ENCODE measurements at places on chromosomes 2 and 18.

DNA sequence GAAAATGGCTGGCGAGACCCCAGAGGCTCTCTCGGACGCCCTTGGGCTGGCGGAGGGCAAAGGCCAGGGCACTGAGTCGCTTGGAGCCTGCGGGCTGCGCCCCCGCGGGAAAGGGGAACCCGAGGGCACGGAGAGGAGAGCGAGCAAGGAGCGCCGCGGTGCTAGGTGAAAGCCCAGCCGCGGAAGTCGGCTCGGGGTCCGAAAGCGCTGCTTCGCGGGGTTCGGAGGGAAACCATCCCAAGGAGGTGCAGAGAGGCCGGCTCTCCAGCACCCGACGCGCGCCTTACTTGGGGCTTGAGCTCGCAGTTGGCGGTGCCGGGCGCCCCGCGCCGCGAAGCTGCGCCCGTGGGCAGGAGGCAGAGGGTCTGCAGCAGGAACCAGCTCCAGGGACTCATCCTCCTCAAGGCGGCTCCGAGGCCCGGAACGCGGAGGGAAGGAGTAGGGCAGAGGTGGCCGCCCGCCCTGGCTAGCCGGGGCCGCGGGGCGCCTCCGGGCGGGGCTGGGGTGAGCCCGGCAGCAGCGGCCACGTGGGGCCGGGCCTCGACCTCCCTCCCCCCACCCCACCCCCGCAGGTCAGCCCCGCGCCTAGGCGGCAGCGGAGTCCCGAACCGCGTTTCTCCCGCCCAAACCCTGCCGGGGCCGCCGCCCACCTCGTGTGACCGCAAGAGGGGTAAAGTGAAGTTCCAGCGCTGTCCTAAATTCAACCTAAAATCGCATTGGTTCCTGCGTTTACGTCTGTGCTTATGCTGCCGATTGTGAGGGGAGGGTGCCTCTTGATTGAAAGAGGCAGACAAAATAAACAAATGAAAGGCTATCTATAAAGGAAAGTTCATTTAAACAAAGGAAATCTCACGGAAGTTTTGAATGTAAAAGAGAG is at the start of gene TRABD2A:
Gene TRABD2A (minus strand): TSS at position 440 of the 877 bp plus-strand sequence. CDS start 45 bp downstream, at position 395.
- H3K4me3 ChIP-seq = peak within 1 kb of the TSS; percentile 86
- H3K4me1 ChIP-seq = peaks cover 28% of the 10 kb centered on the region
- DNase-seq = peak; percentile 53
- H3K36me3 ChIP-seq = no peaks in the 10 kb centered on the region
- no peak within 1 kb of the TSS for H3K27ac ChIP-seq

- peaks cover 35% of the 10 kb centered on the region for H3K4me1 ChIP-seq
- DNase-seq = peak; percentile 39
- no peak overlapping the region for H3K27ac ChIP-seq
- H3K4me3 ChIP-seq = no peak overlapping the region
- no peaks in the 10 kb centered on the region for H3K36me3 ChIP-seq
- H3K27me3 ChIP-seq = no peaks in the 10 kb centered on the region
These were observed 9.9 kb upstream of the GPR35 start for GRCh38 chr2:240615396-240615795.

GRCh38 chr18:6798896-6799295 is 69.4 kb downstream of the ARHGAP28 start:
- H3K36me3 ChIP-seq = no peaks in the 10 kb centered on the region
- H3K27me3 ChIP-seq = no peaks in the 10 kb centered on the region
- H3K4me1 ChIP-seq = no peaks in the 10 kb centered on the region
- no peak overlapping the region for H3K4me3 ChIP-seq
- no peak overlapping the region for H3K27ac ChIP-seq
- DNase-seq = no peak

DNA sequence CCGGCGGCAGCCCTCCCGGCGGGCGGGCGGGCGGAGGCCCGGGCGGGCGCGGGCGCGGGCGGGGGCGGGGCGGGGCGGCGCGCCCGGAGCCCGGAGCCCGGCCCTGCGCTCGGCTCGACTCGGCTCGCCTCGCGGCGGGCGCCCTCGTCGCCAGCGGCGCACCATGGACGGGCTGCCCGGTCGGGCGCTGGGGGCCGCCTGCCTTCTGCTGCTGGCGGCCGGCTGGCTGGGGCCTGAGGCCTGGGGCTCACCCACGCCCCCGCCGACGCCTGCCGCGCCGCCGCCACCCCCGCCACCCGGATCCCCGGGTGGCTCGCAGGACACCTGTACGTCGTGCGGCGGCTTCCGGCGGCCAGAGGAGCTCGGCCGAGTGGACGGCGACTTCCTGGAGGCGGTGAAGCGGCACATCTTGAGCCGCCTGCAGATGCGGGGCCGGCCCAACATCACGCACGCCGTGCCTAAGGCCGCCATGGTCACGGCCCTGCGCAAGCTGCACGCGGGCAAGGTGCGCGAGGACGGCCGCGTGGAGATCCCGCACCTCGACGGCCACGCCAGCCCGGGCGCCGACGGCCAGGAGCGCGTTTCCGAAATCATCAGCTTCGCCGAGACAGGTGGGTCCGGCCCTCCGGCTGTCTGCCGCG is at the start of gene INHBB:
Gene INHBB (plus strand): TSS at position 111 of the 641 bp plus-strand sequence. CDS start 53 bp downstream, at position 164.
- peak within 1 kb of the TSS; percentile 18 for H3K4me3 ChIP-seq
- peaks cover 95% of the 10 kb centered on the region for H3K27me3 ChIP-seq
- H3K36me3 ChIP-seq = no peaks in the 10 kb centered on the region
- no peak for DNase-seq

GRCh38 chr2:168189835-168190569 is 57.4 kb downstream of the STK39 start:
- peaks cover 32% of the 10 kb centered on the region for H3K4me1 ChIP-seq
- no peaks in the 10 kb centered on the region for H3K27me3 ChIP-seq
- H3K36me3 ChIP-seq = no peaks in the 10 kb centered on the region
- H3K27ac ChIP-seq = no peak overlapping the region
- DNase-seq = no peak
- H3K4me3 ChIP-seq = no peak overlapping the region

GRCh38 chr2:85888020-85888683 is 638 bp downstream of the ST3GAL5 start:
- peak; percentile 43 for DNase-seq
- no peaks in the 10 kb centered on the region for H3K36me3 ChIP-seq
- no peak overlapping the region for H3K27ac ChIP-seq
- peaks cover 54% of the 10 kb centered on the region for H3K4me1 ChIP-seq
- H3K4me3 ChIP-seq = peak overlapping the region; percentile 88

DNA sequence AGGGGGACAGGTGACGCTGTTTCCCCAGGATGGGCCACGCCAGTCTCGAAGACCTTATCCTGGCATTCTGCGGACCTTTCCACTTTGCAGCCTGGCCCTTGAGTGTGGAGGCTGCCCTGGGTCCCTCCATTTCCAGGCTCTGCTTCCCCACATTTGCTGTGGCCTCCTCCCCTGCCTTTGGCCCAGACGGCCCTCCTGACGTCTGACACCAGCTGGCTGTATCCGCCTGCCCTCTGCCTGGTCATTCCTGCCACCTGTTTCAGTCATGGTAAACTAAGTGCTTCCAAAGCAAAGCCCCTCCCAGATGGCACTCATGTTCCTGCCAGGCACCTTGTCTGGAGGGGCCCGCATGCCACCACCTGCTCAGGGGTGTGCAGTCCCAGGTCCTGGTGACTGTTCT is 95.1 kb downstream of the ASB1 start:
- H3K4me3 ChIP-seq = no peak overlapping the region
- no peaks in the 10 kb centered on the region for H3K36me3 ChIP-seq
- no peak overlapping the region for H3K27ac ChIP-seq
- no peaks in the 10 kb centered on the region for H3K27me3 ChIP-seq

DNA sequence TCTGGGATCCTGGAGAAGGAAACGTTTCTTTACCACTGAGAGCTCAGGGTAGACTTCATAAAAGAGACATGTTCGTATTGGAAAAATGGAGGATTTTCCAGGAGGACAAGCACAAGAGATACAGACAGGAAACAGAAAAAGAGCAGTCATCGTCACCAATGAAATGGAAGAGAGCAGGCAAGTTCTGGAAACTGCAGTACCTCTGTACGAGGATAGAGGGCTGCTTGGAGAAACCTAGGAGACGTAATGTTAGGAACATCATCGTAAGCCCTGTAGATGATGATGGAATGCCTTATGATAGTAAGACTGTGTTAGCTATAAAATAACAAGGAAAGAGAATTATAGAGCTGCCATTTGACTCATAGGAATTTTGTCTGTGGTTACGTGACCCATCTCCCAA is 121.1 kb upstream of the KLHL14 start:
- H3K36me3 ChIP-seq = no peaks in the 10 kb centered on the region
- H3K4me1 ChIP-seq = no peaks in the 10 kb centered on the region
- H3K27me3 ChIP-seq = no peaks in the 10 kb centered on the region

DNA sequence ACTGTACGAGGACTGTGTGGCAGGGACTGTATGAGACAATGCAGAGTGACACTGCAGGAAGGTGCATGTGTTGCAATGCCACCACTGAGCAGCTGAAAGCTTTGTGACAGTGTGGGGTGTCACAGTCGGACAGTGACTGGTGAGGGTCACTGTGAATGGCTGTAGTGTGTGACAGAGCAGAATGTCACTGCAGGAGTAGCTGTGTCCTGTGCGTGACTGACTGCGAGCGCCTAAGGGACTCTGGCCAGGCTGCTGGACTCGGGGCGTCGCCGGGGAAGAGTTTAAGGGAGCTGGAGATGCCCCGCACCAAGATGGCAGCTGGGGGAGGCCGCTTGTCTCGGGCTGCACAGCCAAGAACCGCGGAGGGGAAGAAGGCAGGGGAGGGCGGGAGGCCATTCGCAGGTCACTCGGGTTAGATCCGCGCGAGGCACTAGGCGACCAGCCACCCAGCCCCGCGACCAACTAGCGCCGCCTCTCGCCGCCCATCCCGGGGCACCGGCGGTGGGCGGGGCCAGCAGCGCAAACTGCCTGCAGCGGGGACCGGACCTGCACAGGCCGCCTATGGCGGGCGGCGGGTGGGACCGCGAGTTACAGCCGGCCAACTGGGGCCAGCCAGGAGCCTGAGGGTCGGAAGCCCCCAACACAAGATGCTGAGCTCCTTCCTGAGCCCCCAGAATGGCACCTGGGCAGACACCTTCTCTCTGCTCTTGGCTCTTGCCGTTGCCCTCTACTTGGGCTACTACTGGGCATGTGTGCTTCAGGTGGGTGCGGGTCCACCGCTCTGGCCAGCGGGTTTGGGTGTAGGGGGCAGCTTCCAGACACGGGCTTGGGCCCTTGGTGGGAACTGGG is at the start of gene ABHD1:
Gene ABHD1 (plus strand): TSS at position 514 of the 849 bp plus-strand sequence. CDS start 134 bp downstream, at position 648.
- H3K4me1 ChIP-seq = peaks cover 20% of the 10 kb centered on the region
- peak; percentile 52 for DNase-seq
- H3K27ac ChIP-seq = no peak within 1 kb of the TSS
- peaks cover 20% of the 10 kb centered on the region for H3K27me3 ChIP-seq

DNA sequence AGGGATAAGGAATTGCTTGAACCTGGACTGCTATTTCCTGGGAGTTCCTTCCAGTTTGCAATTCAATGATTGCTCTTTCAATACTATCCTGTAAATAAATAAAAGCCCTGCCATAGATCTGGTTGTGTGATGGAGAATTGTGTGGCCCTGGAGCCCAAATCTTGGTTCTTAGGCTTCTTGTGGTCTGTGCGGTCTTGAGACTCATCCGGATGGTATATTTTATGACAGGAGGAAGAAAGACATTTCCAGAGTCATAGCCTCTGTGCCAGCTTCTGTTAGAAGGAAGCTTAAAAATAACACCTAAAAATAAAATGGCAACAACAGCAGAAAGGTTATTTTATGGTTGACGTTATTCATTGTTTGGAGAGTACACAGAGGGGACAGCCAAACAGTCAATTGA is 137.7 kb downstream of the ABCA12 start:
- no peaks in the 10 kb centered on the region for H3K36me3 ChIP-seq
- H3K4me1 ChIP-seq = no peaks in the 10 kb centered on the region
- no peak overlapping the region for H3K27ac ChIP-seq
- no peak overlapping the region for H3K4me3 ChIP-seq

DNA sequence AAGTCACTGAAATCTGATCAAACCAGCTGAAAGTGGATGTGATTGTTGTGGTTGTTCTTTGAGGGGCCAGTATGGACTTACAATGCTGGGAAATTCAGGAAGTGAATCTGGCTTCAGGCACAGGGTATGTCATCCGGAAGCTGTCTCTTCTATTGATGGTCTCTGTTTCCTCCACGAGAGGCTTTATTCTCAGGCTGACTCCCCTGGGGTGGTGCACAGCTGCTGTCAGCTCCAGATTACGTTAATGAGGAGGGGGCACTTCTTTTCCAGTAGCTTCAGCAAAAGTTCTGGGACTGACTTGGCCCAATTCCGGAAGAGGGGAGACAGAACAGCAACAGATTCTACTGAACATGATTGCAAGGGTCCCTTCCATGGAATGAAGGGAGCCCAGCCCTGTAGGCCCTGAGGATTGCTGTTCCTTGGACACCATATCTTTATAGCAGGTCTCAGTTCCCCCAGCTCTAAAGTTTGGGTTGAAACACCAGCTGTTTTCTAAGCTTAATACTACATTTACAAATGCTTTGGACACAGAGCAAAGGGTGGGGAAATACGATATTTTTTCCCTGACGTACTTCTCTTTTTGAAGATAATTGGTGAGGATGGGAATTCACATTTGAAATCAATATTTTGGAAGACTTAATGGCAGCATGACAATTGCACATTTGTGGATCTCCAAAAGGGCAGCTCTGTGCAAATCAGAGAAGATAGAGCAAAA is 400.9 kb downstream of the TSN start:
- no peaks in the 10 kb centered on the region for H3K4me1 ChIP-seq
- H3K36me3 ChIP-seq = no peaks in the 10 kb centered on the region
- no peak overlapping the region for H3K27ac ChIP-seq
- DNase-seq = no peak
- no peaks in the 10 kb centered on the region for H3K27me3 ChIP-seq

GRCh38 chr2:232349546-232349945 is 29.0 kb upstream of the ALPP start:
- no peak overlapping the region for H3K4me3 ChIP-seq
- H3K36me3 ChIP-seq = no peaks in the 10 kb centered on the region
- peaks cover 23% of the 10 kb centered on the region for H3K4me1 ChIP-seq
- DNase-seq = no peak

DNA sequence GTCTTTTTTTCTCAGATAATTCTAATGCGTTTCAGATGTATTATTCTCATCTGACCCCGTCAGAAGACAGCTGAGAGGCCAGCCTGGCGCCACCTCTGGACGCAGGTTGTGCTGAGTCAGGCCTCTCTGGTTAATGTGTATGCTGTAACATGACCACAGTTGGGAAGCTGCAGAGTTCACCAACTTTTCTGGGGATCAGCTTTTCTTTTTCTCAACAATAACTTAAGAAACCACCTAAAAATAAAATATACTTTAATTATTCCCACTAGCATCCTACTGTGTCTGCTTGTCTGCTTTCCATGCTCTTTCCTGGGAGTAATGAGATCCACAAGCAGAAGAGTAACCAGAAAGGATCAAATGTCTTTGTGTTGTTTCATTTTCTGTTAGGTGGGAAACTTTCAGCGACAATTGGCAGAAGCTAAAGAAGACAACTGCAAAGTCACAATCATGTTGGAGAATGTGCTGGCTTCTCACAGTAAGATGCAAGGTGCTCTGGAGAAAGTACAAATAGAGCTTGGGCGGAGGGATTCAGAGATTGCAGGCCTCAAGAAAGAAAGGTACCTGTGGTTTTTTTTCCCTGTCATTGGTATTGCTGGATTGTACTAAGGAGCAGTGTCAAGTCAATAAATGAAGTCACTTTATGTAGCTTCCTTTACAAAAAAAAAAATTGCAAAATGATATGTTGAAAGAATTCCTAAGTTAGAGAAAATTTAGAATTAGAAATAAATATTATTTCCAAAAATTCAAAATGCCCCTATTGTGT is 79.8 kb downstream of the CCDC150 start:
- H3K4me1 ChIP-seq = no peaks in the 10 kb centered on the region
- peak; percentile 21 for DNase-seq
- no peak overlapping the region for H3K4me3 ChIP-seq
